ENCODE measurements at places on chromosomes 3 and 15.

GRCh38 chr3:81871358-81872155, 110.1 kb upstream of the GBE1 start:
- DNase-seq: no peak

DNA sequence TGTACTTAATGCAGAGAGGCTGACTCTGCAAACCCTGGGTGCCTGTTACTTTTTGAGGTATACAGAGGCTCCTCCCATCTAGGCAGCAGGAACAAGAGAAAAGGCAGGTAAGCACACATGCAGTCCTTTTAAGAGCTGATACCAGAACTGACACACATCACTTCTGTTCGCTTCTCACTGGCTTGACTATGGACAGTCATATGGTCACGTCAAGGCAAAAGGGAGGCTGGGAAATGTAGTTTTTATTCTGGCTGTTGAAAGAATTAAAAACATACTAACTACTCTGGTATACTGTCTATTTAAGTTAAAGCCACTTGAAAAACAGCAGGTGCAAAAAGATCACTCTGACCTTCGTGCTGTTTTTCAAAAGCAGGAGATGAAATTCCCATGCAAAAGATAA, 218.3 kb downstream of the CTNNB1 start:
- DNase-seq: no peak

GRCh38 chr15:22979238-22980188, 655 bp downstream of the CYFIP1 start:
- DNase-seq: no peak

- DNase-seq: peak; percentile 60
Measured at GRCh38 chr15:70160803-70161565, 63.3 kb upstream of the TLE3 start.

- no peak for DNase-seq
Measured at GRCh38 chr3:129827765-129828164, 65.7 kb downstream of the TMCC1 start.

DNA sequence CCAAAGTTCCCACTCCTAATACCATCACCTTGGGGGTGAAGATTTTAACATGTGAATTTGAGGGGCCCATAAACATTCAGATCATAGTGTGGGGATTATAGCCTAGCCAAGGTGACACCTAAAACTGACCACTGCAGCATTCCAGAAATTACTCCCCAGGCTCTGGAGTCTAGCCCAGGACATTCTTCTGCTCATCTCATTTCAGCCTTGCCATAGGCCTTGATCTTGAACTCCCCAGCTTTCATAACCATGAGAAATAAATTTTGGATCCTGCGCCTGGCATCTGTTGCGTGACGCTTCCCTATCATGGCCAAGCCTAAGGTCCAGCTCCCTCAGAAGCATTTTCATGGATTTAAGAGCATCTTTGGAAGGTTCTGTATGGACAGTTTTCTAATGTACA, 502.9 kb upstream of the THBS1 start:
- no peak for DNase-seq

DNA sequence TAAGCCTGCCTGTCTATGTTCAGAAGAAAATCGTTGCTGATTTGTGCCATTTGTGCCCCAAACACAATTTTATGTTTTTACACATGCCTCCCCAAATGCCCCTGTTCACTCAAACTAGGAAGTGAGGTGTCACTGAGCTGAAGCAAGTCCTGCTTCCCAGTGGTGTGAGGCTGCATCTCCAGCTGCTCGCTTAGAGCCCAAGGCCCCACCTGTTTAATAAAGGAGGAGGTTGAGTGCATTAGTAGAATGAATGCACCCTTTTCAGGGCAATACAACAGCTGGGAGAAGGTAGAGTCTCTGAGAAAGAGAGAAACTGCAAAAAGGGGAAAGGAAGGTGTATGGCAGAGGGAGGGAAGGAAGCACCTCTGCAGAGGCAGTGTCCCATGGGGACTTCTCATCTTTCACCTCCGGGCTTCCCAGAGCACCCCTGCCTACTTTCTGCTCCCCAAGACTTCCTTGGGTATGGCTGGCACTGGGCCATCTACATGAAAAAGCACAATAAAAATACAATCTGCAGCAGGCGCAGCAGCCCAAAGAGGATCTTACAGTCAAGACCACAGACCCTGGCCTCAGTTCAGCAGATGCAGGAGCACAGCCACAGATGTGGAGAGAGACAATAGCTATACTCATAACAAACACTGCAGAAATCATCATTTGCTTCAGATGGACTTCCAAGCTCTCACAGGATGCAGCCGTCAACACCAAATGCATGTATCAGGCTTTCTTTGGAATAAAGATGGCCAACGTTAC, 165.9 kb downstream of the POLR2M start:
- no peak for DNase-seq

DNA sequence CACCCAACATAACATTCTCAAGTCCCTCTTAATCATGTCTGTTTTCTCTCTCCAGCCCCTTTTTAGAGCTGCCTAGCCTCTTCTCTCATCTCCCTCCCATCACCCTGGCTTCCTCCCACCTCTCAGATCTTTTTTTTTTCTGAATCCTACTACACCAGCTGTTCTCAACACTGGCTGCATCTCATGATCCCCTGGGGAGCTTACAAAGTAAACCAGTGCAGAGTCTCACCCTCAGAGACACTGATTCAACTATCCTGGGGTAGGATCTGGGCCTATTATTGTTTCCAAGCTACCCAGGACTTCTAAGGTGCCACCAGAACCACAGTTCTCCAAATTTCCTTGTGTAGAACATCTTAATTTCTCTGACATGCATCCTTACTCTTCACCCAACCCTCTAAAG, 50.3 kb upstream of the ACAN start:
- no peak for DNase-seq

DNA sequence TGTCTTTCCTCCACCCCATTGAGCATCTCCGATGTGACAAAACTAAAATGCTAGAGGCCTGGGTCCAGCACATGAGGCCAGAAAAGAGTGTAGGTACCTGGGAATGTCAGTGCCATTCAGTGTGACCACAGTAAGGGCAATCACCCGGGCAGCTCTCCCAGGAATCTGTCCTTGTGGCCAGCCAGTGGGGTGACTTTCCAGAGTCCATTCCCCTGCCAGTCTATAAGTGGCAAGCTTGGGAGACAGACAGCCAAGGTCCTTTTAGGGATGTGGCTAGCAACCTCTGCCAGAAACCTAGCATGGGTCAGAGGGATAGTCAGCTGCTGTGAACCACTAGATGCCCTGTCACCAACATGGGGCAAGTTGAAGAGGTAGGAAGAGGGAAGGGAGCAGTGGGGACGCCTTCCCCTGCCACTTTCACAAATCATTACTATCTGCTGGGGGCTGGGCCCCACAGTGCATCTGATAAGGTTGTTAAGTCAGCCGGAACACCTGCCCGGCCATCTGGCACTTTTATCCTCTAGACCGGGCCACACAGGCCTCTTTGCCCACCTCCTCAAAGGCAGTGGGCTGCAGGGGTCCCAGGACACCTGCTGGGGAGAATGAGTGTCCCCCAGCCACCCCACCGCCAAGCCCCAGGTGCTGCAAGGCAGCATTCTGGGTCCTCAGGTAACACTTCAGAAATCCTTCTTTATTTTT, 24.8 kb upstream of the DET1 start:
- DNase-seq: no peak

GRCh38 chr3:32372213-32372490, 19.5 kb upstream of the CMTM7 start:
- no peak for DNase-seq

GRCh38 chr3:177830411-177830849, 633.1 kb upstream of the TBL1XR1 start:
- no peak for DNase-seq

DNA sequence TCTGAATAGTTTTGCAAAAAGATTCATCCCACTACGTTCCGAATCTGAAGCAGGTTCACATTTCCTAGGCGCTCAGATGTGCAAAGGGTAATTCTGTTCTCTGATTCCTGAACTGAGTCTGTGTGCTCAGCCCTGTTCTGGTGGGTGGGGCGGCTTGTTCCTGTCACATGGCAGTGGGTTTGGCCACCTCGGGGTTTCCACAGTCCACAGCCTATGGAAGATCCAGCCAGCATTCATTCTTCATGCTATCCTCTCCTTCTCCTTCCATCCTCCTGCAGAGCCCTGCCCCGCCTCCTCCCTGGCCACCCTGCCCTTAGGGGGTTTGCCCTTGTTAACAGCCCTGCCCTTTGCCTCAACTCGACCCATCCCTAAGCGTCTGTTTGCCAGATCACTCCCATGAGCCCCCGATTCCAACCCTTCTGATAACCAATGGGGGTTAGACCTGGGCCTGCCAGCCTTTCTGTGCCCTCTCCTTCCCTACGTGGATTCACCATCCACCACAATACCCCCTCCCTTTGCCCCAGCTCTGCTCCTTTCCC, 31.0 kb downstream of the PRR20G start:
- no peak for DNase-seq

DNA sequence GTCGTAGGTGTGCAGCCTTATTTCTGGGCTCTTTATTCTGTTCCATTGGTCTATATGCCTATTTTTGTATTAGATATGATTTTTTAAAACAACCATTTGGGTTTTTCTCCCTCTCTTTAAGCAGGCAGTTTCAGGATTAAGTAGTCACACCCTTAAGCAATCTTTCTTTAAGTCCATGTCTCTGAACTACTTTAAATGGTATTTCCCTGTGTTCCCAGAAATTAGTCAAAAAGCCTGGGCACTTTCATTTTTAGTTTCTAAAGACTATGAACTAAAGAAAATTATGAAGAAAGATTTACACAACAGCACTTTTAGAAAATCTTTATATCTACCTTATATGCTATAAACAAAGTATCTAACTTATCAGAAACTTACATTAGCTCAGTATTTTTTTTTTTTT, 110.3 kb downstream of the FAIM start:
- DNase-seq: no peak

GRCh38 chr15:40941068-40941527, 12.0 kb downstream of the DLL4 start:
- no peak for DNase-seq

DNA sequence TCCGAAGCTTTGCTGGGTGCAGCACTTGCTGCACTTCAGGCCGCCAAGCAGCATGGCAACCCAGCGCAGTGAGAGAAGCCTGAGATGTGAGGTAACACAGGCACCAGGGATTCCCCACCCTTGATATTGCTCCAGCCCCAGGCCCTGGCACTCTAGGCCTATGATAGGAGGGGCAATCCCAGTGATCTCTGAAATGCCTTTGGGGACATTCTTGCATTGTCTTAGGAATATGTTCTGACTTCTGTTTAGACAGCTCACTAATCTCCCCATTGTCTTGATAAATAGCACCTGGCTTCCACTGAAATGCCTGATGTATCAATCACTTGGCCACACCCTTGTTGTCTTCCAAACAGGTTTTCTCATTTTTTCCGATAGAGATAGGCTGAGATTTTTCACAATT, 102.8 kb downstream of the SOX14 start:
- DNase-seq: no peak

- DNase-seq: no peak
Measured at GRCh38 chr3:108036401-108036800, 54.4 kb downstream of the CD47 start.

DNA sequence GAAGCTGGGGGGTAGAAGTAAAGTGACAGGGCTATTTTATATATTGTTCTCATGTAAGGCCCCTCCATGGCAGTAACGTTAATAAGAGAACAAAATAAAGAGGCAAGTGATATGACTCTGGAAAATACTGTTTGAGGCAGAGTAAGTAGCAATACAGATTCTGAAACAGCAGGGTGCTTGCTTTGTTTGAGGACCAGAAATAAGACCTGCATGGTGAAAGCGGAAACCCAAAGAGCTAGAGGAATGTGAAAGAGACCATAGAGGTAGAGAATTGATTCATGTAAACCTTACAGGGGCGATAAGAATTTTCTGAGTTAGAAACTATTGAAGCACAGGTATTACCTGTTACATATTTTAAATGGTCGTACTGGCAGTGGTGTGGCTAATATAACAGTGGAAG, 1517.1 kb downstream of the SI start:
- DNase-seq: no peak

- no peak for DNase-seq
Measured at GRCh38 chr3:157233923-157234322, 74.0 kb upstream of the CCNL1 start.

- DNase-seq: no peak
Measured at GRCh38 chr15:44435893-44436667, 8.7 kb downstream of the CTDSPL2 start.

DNA sequence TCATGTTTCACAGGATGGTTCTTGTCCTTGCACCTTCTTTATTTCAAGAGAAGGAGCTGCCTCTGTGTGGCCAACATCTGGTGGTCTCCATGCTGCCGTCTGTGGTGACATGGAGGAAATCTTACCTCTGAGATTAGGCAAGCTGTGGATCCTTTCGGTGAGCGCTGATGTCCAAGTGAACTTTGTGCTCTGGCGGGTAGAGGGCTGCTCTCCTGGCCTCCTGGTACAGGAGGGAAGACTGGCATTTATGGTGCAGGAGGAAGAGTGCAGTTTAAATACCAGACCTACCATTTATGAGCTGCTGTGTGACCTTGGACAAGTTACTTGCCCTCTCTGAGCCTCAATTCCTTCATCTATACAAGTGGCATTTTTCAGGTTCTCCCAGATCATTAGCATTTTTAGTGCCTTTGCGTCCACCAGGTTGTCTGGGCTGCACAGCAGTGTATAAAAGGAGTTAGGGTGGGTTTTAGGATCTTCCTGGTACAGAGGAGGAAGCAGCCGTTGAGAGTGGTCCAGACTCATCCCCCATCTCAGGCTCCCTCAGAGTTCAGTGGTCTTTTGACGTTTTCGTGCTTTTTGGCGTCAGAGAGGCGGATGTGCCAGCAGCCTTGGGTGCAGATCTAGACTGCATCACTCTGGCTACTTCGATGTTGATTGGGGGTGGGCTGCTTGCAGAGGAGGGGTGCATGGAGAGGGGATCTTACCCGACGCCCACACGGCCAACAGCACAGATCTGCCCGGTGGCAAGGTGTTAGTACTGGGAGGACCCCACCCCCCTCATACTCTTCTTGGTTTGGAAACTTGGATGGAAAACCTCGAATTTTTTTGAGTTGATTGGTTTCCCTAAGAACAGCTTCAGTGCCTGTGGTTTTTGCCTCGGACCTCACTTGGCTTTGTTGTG, 162.2 kb downstream of the ITPR1 start:
- DNase-seq: no peak

DNA sequence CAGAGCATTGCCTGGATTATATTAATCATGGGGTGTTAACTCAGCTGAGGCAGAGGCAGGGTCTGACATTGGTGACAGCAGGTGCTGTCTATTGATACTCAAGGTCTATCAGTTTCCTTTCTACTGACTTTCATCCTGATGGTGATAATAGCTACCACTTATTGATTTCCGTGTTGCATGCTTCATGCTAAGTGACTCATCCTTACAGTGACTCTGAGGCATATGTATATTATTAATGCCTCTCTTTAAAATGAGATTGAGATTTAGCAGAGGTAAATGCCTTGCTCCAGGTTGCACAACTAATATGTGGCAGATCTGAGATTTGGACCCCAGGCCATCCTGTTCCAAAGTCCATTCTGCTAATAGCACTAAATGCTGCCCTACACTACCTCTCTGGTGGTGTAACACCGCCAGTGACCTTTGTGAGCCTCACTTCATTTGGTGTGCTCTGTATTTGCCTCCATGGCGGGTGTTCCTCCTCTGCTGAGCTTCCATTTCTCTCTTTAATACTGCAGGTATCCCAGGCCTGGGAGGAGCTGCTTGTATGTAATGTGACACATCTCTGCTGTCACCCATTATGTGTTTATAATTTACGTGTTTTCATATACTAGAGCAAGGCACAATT, 50.4 kb downstream of the GPR171 start:
- DNase-seq: no peak
